NCI-H510A (cell line): ENCODE measurements at places on chromosomes 12 and 14.

DNA sequence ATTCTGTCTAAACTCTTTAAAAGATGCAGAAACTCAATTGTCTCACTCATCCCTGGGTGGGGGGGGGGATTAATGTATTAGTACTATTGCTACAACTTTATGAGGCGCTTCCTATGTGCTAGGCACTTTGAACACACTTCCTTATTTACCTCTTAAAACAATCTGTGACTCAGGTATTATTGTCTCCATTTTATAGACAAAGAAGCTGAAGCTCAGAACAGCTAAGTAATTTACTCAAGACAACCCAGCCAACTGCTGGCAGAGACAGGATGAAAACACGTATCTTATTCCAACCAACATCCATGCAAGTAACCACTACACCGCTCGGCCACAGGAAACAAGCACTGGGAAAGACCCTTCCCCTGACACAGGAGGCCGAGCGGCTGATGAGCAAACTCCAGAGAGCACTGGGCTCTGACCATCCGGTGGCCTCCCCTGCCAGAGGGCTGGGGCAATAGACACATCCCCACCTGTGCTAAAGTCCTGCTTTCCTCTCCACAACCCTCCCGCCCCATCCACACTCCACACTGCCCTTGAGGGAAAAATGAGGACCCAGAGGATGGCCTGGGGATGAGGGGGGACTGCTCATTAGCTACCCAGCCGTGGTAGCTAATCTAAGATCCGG lies 244.2 kb downstream of the DPF3 start:
- no peak for DNase-seq

DNA sequence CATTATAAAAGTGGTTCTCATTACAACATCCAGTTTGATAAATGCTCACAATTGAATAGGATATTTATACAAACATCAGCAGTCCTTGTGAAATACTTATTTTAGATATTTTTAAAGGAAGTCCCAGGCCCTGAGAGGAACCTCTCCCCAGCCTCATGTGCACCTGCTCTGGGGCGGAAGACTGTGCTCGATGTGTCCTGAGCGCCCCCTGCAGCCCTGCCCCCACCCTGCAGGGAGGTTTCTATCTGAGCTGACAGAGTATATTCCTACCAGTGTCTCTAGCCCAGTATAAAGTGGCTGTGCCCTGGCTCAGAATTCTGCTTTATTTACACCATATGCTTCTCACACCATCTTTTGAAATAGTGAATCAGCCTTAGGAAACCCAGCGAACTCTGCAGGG lies 1349.1 kb downstream of the TMEM121 start:
- DNase-seq: no peak

DNA sequence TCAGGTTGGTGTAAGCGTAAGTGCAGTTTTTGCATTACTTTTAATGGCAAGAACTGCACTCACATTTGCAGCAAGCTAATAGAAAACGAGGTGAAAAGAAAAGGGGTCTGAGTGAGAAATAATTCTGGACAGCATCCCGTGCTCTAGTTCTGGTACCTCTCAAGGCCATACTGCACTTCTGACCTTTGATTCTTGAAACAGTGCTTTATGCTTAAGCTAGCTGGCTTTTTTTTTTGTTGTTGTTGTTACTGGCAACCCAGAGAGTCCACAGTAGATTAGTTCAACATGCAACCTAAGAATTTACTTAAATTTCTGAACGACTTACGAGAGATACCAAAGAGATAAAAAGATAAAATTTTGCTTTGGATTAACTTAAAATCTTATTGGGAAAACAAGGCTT lies 75.2 kb upstream of the PRKD1 start:
- DNase-seq: no peak

- no peak for DNase-seq
These were observed 218.6 kb upstream of the SYT1 start for GRCh38 chr12:78645956-78646355.

- no peak for DNase-seq
These were observed 13.5 kb upstream of the TNFAIP2 start for GRCh38 chr14:103109535-103110441.

DNA sequence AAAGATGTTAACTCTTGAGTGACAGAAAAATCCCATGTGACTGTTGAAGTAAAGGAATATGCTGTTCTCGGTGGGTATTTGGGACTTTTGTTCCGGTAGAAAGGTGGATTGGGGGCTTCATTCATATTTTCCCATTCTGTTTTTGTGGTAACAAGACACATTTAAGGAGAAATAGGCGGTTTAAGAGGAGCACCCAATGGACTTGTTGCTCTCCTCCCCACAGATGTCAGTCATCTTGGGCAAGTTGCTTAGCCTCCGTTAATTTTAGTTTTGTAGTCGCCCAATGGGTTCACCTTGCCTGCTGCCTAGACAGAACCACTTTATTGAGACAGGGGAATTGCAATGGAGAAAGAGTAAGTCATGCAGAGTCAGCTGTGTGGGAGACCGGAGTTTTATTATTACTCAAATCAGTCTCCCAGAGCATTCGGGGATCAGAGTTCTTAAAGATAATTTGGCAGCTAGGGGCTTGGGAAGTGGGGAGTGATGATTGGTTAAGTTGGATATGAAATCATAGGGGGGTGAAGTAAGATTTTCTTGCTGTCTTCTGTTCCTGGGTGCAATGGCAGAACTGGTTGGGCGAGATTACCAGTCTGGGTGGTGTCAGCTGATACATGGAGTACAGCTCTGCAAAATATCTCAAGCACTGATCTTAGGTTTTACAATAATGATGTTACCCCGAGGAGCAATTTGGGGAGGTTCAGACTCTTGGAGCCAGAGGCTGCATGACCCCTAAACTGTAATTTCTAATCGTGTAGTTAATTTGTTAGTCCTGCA lies 50.3 kb downstream of the SLC38A1 start:
- no peak for DNase-seq

DNA sequence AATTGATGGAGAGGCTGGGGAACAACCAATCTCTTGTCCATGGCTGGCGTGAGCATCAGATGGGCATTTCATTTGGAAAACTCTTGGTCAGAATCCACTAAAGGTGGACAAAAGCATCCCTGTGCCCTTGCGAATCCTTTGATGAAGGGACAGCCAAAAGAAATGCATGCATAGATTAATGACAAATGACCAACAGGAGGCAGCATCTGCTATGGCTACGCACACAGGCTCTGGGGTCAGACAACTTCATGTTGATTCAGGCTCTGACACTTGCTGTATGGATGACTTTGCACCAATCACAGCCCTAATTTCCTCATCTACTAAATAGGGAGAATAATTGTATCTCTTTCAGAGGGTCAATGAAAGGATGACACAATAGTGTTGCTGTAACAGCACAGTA lies 117.5 kb downstream of the ASCL4 start:
- no peak for DNase-seq

DNA sequence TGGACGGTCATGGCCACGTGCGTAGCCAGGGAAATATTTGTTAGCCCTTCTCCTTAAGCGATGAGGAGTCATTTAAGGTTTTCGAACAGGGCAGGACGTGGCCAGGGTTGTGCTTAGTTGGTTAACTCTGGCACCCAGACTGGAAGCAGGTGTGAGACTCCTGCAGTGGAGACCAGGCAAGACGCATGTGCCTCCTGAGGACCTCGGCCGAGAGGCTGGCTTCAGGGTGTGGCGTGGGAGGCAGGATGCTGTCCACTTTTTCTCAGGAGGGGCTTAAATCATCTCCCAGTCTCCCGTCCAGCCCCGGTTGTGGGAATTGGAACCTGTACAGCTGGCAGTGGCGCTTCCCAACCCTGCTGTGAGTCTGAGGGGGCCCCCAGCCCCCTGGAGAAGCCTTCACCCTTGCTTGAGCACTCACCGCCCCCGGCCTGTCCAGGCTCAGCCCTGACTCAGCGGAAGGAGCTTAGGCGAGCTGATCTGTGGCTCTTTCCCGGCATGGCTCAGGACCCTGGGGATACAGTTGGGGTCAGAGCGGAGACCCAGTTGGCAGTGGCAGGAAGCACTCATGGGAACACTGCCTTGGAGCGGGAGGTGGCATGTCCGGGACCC lies 46.3 kb upstream of the TSPAN9 start:
- no peak for DNase-seq

DNA sequence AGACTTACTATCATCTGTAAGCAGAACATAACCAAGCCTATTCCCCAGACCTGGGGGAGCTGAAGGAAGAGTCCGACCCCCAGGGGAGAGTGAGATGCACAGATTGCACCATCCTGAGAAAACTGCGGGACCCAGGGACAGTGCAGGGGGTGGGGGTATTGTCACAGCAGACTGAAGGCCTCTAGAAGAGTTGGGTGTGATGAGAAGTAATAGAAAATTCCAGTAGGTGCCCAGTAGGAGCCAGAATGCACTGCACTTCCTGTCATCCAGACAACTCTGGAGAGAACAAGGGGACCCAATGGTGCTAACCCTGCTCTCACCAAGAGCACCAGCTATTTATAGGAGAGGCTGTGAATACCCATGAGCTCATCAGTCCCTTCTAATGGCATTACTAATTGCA lies 190.1 kb downstream of the BCL11B start:
- DNase-seq: no peak

GRCh38 chr12:40552868-40553267 lies 139.4 kb upstream of the CNTN1 start:
- DNase-seq: no peak

GRCh38 chr14:86961106-86961716 lies 1031.8 kb downstream of the GALC start:
- DNase-seq: no peak

DNA sequence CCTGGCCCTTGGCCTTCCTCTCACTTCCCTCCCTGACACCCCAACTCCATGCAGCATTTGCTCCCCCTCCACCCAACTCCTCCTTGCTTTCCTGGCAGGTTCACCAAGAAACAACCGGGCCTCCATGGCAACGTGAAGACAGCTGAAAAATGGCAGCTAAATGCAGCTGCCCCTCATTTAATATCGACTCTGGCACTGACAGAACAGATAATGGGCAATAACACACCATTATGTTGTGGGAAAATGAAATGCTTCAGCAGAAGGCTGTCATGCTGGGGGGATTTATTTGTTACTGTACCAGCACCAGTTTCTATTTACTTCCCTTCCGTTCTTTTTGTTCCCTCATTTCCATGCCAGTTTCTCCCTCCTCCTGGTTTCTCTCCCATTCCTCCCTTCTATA lies 440.8 kb downstream of the NRXN3 start:
- no peak for DNase-seq

- no peak for DNase-seq
These were observed 2.8 kb downstream of the PIANP start for GRCh38 chr12:6697584-6698351.

DNA sequence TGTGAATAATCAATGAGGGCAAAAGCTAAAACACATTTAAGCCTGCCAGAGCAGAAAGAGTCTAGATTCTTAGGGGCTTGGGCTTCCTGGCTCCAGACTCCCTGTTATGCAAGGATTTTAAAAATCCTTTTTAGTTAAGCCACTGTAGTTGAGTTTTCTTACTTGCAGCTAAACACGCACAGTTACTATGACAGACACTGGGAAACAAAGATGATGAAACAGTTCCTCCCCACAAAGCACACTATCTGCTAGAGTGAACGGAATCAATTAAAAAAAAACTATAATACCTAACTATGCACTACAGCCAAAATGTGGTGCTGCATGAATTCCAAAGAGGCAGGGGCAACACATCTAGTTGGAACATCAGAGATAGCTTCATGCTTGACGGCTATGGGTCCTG lies 28.2 kb downstream of the RPS6KA5 start:
- no peak for DNase-seq

GRCh38 chr12:80226576-80226975 lies 127.2 kb downstream of the OTOGL start:
- DNase-seq: no peak

- no peak for DNase-seq
These were observed 41.2 kb downstream of the EP400 start for GRCh38 chr12:131990980-131991305.

- no peak for DNase-seq
These were observed 73.0 kb upstream of the ATF1 start for GRCh38 chr12:50690925-50691324.

- no peak for DNase-seq
These were observed 3.9 kb downstream of the GZMH start for GRCh38 chr14:24605435-24606190.

GRCh38 chr12:117388951-117389446 lies 27.6 kb upstream of the NOS1 start:
- no peak for DNase-seq

DNA sequence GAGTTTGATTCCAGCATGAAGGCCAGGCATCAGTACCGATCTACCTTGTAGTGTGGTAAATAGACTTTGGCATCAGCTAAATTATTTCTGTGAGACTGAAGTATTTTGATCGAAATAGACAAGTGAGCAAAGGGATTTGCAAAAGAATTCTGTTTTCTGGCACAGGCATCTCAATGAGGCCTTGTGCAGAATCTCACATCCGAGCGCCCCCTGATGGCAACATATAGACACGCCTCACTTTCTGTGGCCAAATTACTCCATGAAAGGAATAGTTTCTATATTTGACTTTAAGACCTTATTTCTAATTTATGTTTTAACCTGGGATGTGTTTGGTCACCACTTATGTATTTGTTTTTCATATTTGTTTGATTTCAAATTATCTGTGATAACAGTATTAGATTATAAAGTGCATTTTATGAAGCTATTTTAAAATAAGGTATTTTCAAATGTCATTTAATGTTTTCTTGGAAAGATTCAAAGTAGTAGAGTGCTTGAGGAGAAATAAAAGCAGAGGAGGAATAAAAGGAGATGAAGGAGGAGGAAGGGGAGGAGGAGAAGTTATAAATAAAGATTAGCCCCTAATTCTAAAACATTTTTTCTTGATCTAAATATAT lies 731.9 kb downstream of the NRXN3 start:
- DNase-seq: no peak

DNA sequence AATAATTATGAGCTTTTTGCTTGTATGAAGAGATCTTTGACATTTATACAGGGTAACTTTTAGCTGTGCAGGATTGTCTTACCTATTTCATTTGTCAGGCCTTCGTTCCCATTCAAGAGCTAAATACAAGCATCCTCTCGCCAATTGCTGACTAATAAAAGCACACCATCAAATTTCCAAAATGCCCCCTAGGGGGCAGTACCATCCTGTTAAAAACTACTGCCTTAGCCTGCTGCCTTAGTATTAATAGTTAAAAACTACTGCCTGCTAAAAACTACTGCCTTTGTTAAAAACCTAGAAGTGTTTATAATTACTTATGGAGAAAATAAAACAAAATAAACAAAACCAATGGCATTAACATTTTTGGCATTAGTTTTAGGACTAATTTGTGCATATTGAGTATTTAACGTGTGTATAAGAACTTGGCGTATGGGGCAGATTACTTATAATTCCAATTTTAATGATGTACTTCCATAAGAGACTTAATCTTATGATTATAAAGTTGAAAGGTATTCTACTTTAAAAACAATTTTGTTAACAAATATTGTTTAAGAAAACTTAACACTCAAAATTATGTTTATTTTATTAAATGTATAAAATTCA lies 3.0 kb upstream of the IFI27L2 start:
- peak; percentile 25 for DNase-seq

- no peak for DNase-seq
These were observed 84.1 kb upstream of the TBX3 start for GRCh38 chr12:114767906-114768722.

GRCh38 chr14:94460631-94461416 lies 8.2 kb upstream of the SERPINA11 start:
- no peak for DNase-seq

GRCh38 chr12:104478396-104479122 lies 21.8 kb downstream of the CHST11 start:
- no peak for DNase-seq
